ENCODE measurements at places on chromosomes 16 and 17.

- no peak for DNase-seq
Measured at GRCh38 chr16:88439706-88440105, 13.4 kb upstream of the ZFPM1 start.

- DNase-seq: no peak
Measured at GRCh38 chr16:12898551-12898950, 2.8 kb upstream of the SHISA9 start.

DNA sequence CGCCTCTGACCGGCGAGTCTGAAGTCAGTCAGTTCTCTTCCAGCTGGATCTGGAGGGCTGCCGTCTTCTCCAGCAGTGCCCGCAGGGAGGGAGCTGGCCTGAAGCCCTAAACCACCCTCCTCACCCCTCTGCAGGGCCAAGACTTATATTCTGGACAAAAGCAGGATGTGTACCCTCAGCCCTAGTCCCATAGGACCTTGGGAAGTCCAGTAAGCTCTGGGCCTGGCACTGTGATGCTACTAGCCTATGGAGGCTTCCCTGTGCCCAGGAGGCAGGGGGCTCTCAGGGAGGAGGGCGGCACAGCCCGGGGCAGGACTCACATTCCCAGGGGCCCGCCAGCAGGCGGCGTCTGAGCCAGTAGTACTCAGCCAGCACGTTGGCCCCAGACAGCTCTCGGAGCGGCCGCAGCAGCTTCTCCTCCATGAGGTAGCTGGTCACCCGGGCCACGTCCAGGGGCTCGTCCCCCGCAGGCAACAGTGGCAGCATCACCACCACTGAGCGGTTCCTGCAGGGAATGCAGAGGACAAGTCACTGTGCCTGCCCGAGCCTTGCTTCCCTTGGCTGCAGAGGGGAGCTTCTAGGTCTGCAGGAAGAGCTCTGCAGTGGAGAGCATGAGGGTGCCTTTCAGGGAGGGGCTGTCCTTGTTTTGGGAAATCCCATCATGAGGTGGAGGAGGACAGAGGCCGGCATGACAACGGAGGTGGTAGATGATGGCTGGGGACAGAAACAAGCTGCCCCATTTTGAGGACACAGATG lies 41.7 kb downstream of the RMI2 start:
- no peak for DNase-seq

DNA sequence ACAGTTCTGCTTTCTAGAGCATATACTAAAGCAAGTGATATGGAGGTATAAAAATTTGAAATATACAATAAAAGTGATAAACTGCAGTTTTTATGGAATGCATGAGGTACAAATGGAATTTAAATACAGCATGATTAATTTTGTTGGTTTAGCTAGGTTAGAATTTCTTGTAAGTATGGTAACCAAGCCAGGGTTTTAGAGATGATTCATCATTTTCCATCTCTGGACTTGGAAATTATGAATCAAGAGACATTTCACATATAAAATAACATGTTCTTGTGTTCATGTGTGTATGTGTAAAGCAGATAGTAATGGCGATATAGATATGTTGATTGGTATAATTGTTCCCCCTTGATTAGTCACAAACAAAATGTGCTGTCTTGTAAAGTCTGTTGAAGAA lies 1219.8 kb downstream of the CDH8 start:
- DNase-seq: no peak

- no peak for DNase-seq
Measured at GRCh38 chr17:49000943-49001342, 3.8 kb downstream of the IGF2BP1 start.

DNA sequence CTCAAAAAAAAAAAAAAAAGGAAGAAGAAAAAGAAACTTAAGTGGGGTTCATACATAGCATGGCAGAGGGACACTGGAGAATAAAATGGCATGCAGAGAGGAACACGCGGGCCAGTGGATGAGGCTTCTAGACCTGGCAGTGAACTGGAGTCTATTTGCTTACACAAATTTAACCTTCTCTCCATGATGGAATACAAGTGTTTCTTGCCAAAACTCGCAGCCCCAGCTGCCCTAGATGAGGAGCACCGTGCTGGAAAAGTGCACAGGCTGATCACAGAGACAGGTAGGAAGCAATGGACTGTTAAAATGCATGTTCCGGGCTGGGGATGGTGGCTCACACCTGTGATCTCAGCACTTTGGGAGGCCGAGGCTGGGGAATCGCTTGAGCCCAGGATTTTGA lies 9.3 kb downstream of the SSTR2 start:
- DNase-seq: no peak

- no peak for DNase-seq
Measured at GRCh38 chr17:47882247-47882646, 13.8 kb upstream of the SP2 start.

DNA sequence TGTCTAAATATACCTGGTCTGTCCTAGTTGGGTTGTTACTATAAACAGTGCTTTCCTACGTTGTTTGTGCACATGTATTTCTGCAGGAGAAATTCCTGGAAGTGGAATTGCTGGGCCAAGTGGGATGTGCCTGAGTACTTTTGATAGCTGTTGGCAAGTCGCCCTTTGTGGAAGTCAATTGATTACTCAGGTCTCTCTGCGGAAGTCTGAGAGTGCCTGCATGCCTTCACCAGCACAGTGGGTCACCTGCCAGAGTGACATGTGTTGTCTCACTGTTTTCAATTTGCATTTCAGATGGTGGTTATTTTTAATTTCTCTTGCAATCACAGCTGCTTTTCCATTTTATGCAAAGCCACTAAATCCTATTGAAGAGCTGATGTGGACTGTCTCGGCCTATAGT lies 2.3 kb upstream of the MVD start:
- no peak for DNase-seq

DNA sequence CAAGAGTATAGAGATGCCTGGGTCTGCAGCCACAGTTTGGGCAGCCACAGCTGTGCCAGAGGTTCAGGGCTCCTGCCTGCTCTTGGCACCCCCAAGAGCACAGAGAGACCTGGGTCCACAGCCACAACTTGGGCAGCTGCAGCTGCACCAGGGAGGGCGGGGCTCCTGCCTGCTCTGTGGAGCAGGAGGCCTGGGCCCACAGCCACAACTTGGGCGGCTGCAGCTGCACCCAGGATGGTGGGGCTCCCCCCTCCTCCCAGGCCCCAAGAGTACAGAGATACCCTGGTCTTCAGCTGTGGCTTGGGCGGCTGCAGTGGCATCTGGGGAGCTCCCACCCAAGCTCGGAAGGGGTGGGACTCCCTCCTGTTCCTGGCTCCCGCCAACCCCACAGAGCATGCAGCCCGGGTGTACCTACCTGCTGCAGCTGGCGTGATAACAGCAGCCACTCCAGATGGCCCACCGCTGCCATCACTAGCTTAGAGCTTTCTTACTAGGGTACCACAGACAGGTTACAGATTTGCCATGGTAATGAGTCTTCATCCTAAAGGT lies 72.7 kb downstream of the PHKB start:
- DNase-seq: no peak

- DNase-seq: no peak
Measured at GRCh38 chr17:82201498-82201910, 11.1 kb downstream of the CCDC57 start.

DNA sequence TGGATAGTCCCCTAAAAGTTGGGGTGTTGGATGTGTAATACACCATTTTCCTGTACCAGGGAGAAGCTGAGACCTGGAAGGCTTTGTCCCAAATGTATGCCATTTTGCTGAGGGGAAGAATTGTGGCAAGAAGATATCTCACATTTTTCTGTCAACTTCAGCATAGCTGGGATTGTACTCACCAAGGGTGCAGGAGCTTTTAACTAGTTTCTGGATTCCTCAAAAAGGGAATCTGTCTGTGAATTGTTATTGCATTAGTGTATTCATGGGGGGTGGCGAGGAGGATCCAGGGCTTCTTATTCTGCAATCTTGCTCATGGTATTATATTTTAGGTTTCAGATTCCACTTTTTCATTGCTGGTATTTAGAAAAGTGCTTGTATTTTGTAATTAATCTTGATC lies 208.2 kb upstream of the MYOCD start:
- DNase-seq: no peak

- DNase-seq: no peak
Measured at GRCh38 chr16:85332175-85332574, 219.9 kb upstream of the CIBAR2 start.

GRCh38 chr16:66485376-66485775 lies 58.3 kb downstream of the BEAN1 start:
- no peak for DNase-seq

- DNase-seq: no peak
Measured at GRCh38 chr17:56171186-56171959, 18.1 kb downstream of the ANKFN1 start.

GRCh38 chr17:9468532-9468931 lies 107.1 kb downstream of the STX8 start:
- DNase-seq: no peak

DNA sequence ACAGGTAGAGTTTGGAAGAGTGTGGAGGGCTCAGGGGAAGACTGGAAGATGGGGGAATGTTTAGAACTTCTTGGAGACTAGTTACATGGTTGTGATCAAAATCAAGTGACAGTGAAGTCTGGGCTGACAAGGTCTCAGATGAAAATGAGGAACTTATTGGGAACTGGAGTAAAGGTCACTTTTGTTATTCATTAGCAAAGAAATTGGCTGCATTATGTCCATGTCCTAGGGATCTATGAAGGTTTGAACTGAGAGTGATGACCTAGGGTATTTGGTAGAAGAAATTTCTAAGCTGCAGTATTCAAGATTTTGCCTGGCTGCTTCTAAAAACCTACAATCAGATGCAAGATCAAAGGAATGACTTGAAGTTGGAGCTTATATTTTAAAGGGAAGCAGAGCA lies 747.1 kb downstream of the KCNJ2 start:
- DNase-seq: no peak

GRCh38 chr16:88192601-88193000 lies 190.2 kb upstream of the ZNF469 start:
- DNase-seq: no peak

DNA sequence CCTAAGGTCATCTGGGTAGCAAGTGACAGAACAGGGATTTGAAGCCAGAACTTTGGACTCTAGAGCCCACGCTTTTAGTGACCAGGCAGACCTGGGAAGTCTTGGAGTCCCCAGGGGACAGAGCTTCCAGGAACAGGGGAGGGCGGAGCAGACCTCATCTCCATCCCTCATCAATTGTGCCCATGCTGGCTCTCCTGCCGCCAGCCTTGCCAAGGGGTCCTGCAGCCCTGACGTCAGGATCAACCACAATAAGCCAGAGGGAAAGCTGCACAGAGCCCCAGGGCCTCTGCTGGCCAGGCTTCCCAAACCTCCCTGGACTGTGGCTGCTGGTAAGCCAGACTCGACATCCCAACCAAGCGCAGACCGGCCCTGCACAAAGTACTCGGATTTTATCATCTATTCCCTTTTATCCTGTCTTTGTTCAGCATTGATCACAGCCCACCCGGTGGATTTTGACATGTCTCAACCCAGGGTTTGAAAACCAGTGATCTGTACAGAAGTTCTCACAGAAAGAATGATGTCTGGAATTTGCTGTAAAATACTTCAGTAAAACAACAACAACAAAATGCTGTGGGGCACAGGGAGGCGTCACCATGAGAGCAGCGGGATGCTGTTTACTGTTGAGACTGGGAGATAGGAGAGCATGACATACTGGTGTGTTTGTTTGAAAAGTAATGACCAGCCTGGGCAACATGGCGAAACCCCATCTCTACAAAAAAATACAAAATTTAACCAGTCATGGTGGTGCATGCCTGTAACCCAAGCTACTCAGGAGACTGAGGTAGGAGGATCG lies 11.8 kb downstream of the C16orf74 start:
- no peak for DNase-seq

- DNase-seq: no peak
Measured at GRCh38 chr17:58165981-58166380, 801 bp upstream of the OR4D2 start.

DNA sequence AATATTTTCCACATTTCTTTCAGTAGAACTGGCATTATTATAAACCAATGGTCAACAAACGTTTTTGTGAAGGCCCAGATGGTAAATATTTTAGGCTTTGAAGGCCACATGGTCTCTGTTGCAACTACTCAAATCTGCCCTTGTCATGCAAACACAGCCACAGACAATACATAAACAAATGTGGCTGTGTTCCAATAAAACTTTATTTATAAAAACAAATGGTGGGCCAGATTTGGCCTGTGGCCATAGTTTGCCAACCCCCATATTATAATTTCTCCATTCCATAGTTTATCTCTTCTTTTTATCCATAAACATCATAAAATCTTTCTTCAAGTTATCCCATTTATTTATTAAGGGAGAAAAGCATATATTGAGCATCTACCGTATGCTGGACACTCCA lies 98.8 kb downstream of the CDYL2 start:
- DNase-seq: no peak

- DNase-seq: no peak
Measured at GRCh38 chr17:8375738-8376259, 705 bp downstream of the KRABD2 start.

- DNase-seq: no peak
Measured at GRCh38 chr16:12133729-12134128, 157.2 kb downstream of the SNX29 start.

- no peak for DNase-seq
Measured at GRCh38 chr16:3143598-3144320, 8.9 kb downstream of the ZNF213 start.

DNA sequence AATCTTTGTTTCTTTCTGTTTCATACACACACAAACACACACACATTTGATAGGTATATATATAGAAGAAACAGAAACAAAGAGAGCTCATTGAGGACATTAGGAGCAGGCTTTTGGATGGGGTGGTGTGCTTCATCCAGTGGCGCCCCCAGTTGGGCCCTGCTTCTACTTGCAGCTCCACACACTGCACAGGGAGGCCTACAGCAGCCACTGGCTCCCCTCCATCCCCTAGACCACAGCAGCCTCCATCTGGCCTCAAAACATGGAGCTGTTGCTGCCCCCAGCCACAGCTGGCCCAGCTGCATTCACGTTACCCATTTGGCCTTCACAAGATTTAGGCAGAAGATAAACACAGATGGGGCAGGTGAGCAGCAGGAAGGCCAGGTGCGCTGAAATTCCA lies 33.1 kb upstream of the NF1 start:
- DNase-seq: no peak

- no peak for DNase-seq
Measured at GRCh38 chr17:1442187-1442586, 13.8 kb downstream of the CRK start.

DNA sequence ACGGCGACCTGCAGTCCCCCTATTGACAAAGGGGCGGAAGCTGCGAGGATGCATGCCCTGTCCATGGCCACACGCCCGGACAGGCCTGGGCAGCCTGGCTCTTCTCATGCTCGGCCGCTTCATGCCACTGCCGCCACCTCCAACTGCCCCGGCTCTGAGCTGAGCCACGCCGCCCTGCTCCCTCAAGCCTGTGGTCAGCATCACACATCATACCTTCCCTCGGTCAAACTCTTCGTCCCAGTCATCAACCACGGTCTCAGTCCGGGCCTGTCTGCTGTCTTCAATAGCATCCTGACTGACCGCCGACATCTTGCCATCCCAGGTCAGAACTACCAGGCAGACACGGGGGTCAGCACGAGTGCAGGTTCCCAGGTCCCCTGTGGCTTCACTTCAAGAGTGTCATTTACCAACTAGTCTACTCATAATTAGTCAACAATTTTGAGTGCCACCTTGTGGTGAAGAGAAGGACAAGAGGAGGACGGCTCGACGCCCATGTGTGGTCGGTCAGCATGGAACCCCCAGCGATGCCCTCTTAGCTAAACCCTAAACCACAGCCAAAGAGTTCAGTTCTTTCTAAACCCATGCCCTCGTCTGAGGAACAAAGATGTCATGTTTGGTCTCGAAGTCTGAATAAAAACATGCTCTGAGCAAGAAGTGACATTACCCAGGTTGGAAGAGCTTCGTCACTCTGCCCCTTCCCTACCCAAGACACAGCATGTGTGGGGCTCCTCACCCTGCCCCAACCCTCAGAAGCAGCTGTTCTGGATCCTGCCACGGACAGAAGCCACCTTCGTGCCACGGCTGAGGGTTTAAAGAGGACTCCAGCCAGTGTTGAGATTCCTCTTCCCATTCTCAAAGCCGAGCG lies 16.9 kb upstream of the CYTH1 start:
- no peak for DNase-seq
